ENCODE measurements at places on chromosomes 6 and 20.

DNA sequence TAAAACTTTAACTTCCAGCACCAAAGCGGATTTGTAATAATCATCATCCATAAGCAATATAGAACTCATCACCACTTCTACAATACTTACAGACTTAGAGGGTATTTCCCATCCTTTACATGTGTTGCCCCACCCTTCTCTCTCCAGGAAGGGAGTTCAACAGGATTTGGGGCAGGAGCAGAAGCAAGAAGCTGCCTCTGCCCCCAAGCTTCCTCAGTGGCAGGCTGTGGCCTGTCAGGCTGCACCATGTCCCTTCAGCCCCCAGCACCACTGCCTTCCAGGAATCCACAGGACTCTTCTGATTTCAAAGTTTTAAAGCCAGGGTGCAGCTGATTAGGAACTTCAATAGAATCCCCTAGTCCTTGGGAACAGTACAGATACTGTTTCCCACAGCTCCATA is 36.7 kb upstream of the MCM9 start:
- DNase-seq, result no peak

GRCh38 chr6:41286544-41287346 is at the start of gene TREM1:
TSS of gene TREM1 (minus strand) at chr6:41286682. CDS start at chr6:41286655, 27 bp downstream.
- DNase-seq, result peak; percentile 24

DNA sequence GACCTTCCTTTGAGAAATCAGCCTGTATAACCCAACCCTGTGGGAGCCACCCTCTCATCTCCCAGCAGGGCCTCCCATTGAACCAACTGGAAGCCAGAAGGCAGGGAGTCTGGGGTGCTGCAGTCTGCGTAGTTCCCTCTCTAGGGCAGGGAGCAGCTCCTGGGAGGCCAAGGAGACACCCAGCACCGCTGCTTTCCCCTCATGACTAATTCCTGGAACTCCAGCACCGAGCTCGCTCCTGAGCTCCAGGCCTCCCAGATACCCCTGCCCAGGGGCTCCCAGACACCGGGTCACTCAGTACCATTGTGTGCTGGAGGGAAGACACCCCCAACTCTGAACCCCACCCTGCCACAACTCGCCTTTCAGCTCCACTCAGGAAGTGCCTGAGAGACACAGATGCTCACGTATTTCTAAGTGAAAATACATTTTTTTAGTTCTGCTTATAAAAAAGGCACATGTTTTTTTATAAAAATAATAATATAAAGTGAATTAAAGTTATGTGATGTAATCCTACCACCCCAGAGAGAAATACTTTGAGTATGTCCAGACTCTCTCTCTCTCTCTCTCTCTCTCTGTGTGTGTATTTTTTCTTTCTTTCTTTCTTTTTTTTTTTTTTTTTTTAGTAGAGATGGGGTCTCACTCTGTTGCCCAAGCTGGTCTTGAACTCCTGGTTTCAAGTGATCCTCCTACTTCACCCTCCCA is 17.5 kb downstream of the PIM1 start:
- no peak for DNase-seq

DNA sequence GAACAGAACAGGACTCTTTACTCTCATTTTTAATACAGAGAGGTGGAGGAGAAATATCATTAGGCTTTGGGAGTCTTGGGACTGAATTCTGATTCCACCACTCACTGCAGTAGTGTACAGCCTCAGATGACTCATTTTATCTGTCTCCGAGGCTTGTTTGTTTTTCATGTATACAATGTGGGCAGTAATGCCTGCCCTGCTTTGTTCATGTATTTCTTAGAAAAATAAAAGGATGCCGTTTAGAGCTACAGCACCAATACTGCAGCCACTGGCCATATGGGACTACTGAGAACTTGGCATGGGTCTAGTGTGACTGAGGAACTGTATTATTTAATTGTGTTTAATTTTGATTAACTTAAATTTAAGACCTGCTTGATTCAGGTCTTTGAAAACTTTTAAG is 41.2 kb upstream of the JAG1 start:
- no peak for DNase-seq

DNA sequence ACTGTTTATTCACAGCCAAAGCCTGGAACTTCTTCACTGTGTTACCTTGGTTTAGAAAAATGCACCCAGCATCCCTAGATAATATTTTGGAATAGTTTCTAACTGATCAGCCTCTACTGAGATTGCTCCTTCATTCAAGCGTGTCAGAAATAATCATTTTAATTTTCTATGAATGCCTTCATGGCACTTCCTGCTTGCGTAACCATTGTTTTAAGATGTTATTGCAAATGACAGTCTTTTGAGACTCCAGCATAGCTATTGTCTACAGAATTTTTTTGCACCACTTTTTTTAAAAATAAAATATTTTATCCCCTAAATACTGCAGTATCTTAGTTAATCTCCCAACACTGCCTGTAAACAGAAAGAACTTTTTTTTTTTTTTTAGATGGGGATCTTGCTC is 213.1 kb downstream of the PHACTR1 start:
- DNase-seq, result no peak

GRCh38 chr6:55399351-55399750 is 72.1 kb downstream of the GFRAL start:
- DNase-seq, result no peak

GRCh38 chr6:142695016-142695415 is 250.0 kb downstream of the HIVEP2 start:
- DNase-seq, result no peak

DNA sequence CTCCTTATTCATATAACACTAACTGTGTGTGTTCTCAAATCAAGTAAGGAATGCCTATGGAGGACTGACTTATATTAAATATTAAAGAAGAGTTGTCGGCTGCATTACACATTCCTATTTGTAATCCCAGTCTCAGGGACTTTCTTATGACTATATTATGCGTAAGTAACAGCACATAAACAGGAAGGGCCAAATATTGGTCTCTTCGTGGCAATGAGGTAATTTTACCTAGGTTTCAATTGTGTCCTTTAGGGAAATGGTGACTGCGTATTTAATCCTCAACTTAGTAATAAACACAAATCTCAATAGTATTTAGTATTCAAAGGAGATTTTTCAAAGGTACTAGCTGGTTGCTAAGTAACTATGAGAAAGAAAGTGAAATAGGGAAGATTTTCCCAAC is 22.8 kb upstream of the EPM2A start:
- no peak for DNase-seq

DNA sequence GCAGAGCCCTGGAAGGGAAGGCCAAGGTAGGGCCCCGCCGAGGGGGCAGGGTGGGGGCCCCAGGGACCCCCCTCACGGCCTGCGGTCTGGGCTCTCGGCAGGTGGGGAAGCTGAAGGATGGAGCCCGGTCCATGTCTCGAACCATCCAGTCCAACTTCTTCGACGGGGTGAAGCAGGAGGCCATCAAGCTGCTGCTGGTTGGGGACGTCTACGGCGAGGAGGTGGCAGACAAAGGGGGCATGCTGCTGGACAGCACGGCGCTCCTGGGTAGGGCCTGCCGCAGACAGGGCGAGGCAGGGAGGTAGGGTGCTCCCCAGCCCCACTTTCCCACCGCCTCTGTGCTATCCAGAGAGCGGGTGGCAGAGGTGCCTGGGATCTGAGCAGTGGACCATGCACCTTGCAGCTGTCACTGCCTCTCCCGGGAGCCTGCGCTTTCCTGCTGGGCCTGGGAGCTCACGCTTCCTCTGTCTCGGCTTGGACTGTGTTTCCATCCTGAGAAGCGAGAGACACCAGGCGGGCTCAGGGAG is 83.1 kb downstream of the SYNJ2 start:
- no peak for DNase-seq

GRCh38 chr6:151524059-151524458 is 30.2 kb downstream of the CCDC170 start:
- DNase-seq, result no peak

GRCh38 chr20:25173886-25174308 is 21.6 kb upstream of the ENTPD6 start:
- no peak for DNase-seq

GRCh38 chr20:5886788-5887187 is 63.5 kb downstream of the TRMT6 start:
- DNase-seq, result no peak

- DNase-seq, result no peak
Measured at GRCh38 chr6:127794405-127794804, 106.5 kb downstream of the THEMIS start.

DNA sequence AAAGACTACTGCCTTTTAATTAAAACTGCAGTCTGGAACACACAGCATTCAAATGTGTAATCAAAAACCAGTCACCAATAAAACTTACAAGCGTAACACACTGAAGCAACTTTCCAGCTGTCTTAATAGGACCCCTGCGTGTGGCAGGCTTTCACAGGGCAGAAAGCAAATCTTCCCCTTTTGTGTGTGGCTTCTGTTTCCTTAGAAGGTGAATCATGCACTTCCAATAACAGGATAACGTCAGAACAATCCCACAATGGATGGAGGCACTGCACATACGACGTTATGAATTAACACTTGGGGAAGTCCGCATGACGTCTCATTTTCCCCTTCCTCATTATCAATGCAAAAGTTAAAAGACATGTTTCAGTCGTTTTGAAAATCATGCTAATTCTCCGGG is 44.8 kb downstream of the INSM1 start:
- DNase-seq, result no peak

GRCh38 chr6:144809120-144809519 is 524.0 kb downstream of the UTRN start:
- DNase-seq, result no peak

- DNase-seq, result no peak
Measured at GRCh38 chr6:138959521-138959920, 28.5 kb downstream of the REPS1 start.

DNA sequence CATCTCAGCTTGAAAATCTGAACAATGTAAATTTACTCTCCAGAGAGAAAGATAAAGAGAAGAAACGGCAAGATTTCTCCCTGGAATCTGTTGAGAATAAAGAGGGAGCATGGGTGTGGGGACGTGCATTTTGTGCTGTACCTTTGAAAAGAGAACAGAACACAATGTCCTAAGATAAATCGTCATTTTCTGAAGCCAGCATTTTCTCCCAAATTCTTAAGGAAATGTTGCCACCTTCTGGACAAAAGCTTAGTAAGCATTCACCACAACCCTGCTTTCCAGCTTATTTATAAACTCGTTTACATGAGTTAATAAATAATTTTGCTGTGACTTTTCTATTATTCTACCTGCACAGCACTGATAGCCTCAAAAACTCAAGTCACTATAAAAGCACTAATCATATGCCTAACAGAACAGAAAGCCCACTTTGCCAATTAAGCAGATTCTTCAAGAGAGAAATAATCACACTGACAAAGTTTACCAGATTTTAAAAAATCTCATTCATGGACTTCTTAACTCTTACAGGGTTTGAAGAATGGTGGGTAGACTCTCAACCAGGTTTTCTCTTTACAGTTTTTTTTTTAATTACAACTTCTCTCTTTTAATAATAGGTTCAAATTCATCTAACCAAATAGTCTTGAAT is 155.8 kb downstream of the MBOAT1 start:
- no peak for DNase-seq

GRCh38 chr20:1926237-1926636 is 31.0 kb downstream of the SIRPA start:
- no peak for DNase-seq

GRCh38 chr20:33202451-33202850 is 14.7 kb upstream of the BPIFA3 start:
- no peak for DNase-seq

- no peak for DNase-seq
Measured at GRCh38 chr6:148435386-148435785, 92.7 kb downstream of the SASH1 start.

GRCh38 chr20:18981962-18982539 is 168.5 kb downstream of the SCP2D1 start:
- no peak for DNase-seq

- DNase-seq, result no peak
Measured at GRCh38 chr6:31574106-31575061, 981 bp upstream of the TNF start.

DNA sequence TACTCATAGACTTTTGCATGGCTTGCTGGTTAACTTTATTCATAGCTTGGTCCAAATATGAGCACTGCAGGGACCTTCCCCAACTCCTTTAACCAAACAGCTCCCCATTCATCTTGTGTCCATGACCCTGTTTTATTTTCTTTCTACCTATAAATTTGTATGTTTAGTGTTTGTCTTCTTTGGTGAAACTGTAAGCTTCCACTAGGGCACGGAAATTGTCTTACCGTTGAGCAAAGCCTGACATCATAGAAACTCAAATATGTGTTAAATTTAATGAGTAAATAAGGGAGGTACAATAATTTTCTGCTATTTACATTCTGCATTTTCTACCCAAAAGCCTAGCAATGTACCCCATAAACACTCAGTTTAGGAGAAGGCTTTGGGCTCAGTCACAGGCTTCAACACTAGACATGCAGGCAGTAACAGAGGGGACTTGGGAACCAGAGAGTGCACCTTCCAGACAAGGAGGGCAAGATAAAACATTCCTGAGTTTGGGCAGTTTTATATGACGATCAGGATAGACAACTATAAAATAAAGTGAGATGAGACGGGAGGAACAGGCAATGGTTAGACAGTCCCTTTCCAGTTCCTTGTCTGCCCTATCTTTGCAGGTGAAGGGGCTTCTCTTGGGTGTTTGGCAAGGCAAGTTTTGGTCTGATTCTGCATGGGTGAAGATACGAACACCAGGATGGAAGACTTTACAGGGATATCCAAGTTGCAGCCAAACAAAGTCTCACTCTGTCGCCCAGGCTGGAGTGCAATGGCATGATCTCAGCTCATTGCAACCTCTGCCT is 46.2 kb upstream of the ZNF217 start:
- DNase-seq, result no peak

DNA sequence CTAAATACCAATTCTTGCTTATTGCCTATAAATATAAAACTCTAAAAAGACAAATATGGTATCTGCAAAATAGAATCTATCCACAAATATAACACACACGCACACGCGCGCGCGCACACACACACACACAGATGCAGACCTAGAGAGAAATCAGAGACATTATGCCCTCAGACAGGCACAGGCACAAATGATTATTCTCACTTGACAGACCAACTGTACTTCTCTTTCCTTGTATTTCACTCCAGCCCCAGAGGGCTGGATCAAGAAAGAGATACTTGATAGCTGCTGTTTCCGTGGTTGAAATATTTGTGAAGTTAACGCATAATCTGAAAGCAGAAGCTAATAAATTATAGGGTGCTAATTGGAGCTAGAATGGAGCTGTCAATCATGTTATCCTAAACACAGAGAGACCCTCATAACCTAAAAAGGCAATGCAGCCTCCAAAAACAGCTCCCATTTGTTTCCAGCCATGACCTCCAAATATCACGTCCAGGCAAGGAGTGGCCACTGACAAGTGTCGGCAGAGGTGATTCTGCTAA is 11.5 kb downstream of the VGLL2 start:
- DNase-seq, result no peak

- DNase-seq, result no peak
Measured at GRCh38 chr6:1930356-1930755, 315.0 kb downstream of the GMDS start.

GRCh38 chr20:59671661-59672471 is 67.5 kb downstream of the PHACTR3 start:
- no peak for DNase-seq

DNA sequence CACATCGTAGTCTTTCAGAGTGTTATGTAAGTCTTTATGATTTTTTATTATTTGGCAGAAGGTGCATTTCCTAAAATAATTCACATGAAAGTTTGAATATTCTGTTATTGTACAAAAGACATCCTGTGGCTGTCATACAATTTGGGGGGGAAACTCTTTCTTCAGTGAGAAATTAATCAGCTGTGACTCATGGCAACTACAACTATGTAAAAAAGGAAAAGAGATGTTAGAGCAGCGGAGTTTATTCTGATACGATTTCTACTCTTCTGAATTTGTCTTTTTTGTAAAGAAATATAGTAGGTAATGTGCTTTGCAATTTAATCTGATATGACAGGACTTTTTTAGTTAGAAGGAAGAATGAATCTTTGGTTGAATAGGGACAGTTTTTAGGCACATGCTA is 14.2 kb downstream of the COL19A1 start:
- DNase-seq, result no peak

Data from CD4-positive, alpha-beta T cell treated with Interferon alpha-2 for 1 hour (primary cell).